A549 (cell line): ENCODE measurements at places on chromosomes 1 and 21. TPM values are rescaled to one million over a fixed set of nuclear protein-coding genes. Genes with fewer than 3 reads are reported as not detected.
A peak's percentile ranks its signal among the peaks of the same experiment; 100 is the strongest.

Gene ADAM30
- polyA plus RNA-seq = not detected in 3 replicates

GRCh38 chr1:151968058-151968457 lies 25.6 kb downstream of the S100A10 start:
- peak; percentile 52 for DNase-seq

GRCh38 chr1:197171531-197171930 lies 25.1 kb upstream of the ASPM start:
- no peak for DNase-seq

Gene ELF3
- 138 to 180 TPM (median 179 TPM) in 3 replicates for polyA plus RNA-seq

- no peak for DNase-seq
Measured at GRCh38 chr1:178137238-178137637, 43.3 kb downstream of the RASAL2 start.
